Osteocyte (in vitro differentiated cells): ENCODE measurements at places on chromosomes 5 and 9. TPM values are rescaled to one million over a fixed set of nuclear protein-coding genes. Genes with fewer than 3 reads are reported as not detected.

The ADGRD2 gene
- not detected in 2 replicates for total RNA-seq

The PPP3R2 gene
- total RNA-seq: not detected in 2 replicates

The DPM2 gene
- total RNA-seq: 29.2 and 31.6 TPM in 2 replicates

The CDKN2A gene
- total RNA-seq: 14.3 and 16.0 TPM in 2 replicates

The DAB2 gene
- total RNA-seq: 186 and 195 TPM in 2 replicates

The N4BP3 gene
- total RNA-seq: 0.55 and 0.64 TPM in 2 replicates

The TGFBR1 gene
- 53.3 and 56.7 TPM in 2 replicates for total RNA-seq

The SOHLH1 gene
- total RNA-seq: not detected in 2 replicates

The SPATA6L gene
- total RNA-seq: 1.2 and 1.9 TPM in 2 replicates

The IFNK gene
- total RNA-seq: not detected in 2 replicates

The STPG3 gene
- total RNA-seq: 0.50 and 0.78 TPM in 2 replicates

The CCNO gene
- total RNA-seq: 0.34 TPM in 1 of 2 replicates, not detected in the other

The NUTM2G gene
- 0.13 TPM in 1 of 2 replicates, not detected in the other for total RNA-seq

The ADAMTSL1 gene
- total RNA-seq: 1.2 and 1.5 TPM in 2 replicates

The IL7R gene
- total RNA-seq: 0.43 and 0.44 TPM in 2 replicates

The FOXI1 gene
- not detected in 2 replicates for total RNA-seq

The FYB1 gene
- not detected in 2 replicates for total RNA-seq

The PHYHD1 gene
- total RNA-seq: 4.6 and 6.0 TPM in 2 replicates

The ELAVL2 gene
- total RNA-seq: 0.51 and 1.1 TPM in 2 replicates

The SLC6A7 gene
- not detected in 2 replicates for total RNA-seq

The HBEGF gene
- total RNA-seq: 2.7 and 3.6 TPM in 2 replicates

The PCAT7 gene
- total RNA-seq: 14.6 and 15.2 TPM in 2 replicates

The PCDHGB6 gene
- total RNA-seq: 70.2 and 71.5 TPM in 2 replicates

The FAM81B gene
- not detected in 2 replicates for total RNA-seq

The EQTN gene
- total RNA-seq: not detected in 2 replicates

The PPP2R2B gene
- not detected in 2 replicates for total RNA-seq

The CRHBP gene
- total RNA-seq: 7.1 and 9.6 TPM in 2 replicates

The CNTFR gene
- 0.18 TPM in 1 of 2 replicates, not detected in the other for total RNA-seq

The KDM3B gene
- 65.2 and 67.4 TPM in 2 replicates for total RNA-seq

The MYO10 gene
- 87.8 and 89.5 TPM in 2 replicates for total RNA-seq

The PCDHB9 gene
- total RNA-seq: 3.4 and 4.3 TPM in 2 replicates

The PCDHGA6 gene
- total RNA-seq: 0.18 and 0.21 TPM in 2 replicates

The PCDHGA5 gene
- 0.13 and 0.16 TPM in 2 replicates for total RNA-seq

The SGCD gene
- total RNA-seq: 13.1 and 14.4 TPM in 2 replicates

The SLC22A4 gene
- 1.4 and 2.5 TPM in 2 replicates for total RNA-seq

The CARD9 gene
- total RNA-seq: 0.89 and 0.94 TPM in 2 replicates

The PKD2L2 gene
- not detected in 2 replicates for total RNA-seq

The MARCOL gene
- not detected in 2 replicates for total RNA-seq

The TARS1 gene
- total RNA-seq: 237 and 246 TPM in 2 replicates

The PALM2AKAP2 gene
- total RNA-seq: 24.2 and 25.3 TPM in 2 replicates

The GABRA1 gene
- total RNA-seq: not detected in 2 replicates

The CER1 gene
- total RNA-seq: not detected in 2 replicates

The AFAP1L1 gene
- total RNA-seq: 2.2 and 2.3 TPM in 2 replicates

The ECSCR gene
- 0.47 TPM in 1 of 2 replicates, not detected in the other for total RNA-seq
